ENCODE measurements at places on chromosomes 5 and 9.

DNA sequence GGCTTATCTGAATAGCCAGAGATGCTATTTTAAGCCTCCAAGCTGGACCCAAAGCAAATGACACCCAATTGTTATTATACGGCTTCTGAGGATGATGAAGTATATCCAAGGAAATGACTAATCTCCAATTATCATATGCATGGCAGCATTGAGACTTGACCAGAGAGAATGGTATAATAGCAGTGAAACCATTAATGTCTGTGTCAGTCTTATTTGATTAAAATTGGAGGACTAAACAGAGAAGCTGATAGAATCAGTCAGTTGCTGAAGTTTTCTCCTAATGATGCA, 200.5 kb downstream of the EFNA5 start:
- no peak for DNase-seq

- no peak for DNase-seq
These were observed 26.8 kb upstream of the STXBP1 start for GRCh38 chr9:127585161-127585819.

- no peak for DNase-seq
These were observed 60.2 kb upstream of the UBTD2 start for GRCh38 chr5:172343741-172344140.

DNA sequence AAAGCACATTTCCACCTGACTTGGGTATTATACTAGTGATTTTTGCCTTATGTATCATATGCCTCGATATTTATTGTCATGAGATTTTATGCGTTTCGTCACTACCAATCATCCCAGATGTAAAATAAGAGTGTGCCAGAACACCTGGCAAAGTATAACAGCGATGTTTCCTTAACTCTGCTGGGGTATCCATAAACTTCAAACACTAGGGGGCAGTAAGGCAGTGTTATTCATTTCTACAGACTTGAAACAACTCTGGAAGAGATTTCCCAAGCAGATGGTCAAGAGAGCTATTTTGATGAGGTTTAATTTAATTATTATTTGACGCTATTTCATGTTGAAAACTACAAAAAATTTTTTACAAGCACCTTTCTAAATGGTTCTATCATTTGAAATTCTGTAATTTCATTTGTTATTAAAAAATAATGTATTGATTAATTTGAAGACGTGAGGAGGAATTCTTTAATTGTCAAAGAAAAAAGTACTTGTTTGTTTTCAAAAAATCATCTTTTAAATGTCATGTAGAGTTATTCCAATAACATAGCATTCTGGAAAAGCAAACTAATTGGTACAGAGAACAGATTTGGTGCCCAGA, 388.5 kb upstream of the CTNND2 start:
- no peak for DNase-seq

DNA sequence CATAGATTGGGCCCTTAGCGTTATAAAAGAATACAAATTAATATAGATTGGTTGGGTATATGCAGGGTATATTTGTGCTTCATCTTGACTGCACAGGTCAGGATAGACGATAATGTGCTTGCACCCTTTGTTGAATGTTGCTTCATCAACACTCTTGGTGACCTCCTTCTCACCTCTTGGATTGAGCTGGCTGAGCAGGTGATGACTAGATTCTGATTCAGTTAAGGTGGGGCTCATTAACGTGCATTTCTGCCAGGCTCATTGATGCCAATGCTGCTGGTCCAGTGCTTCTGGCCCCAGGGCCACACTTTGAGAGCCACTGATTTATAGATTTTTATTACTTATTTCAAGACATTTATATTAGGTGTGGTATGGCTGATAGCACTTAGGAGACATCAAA, 27.7 kb downstream of the PCSK5 start:
- DNase-seq = no peak

- DNase-seq = no peak
These were observed 229.4 kb downstream of the CDK5RAP2 start for GRCh38 chr9:120350596-120350995.

GRCh38 chr9:122346478-122347347, 24.1 kb upstream of the PTGS1 start:
- DNase-seq = no peak

DNA sequence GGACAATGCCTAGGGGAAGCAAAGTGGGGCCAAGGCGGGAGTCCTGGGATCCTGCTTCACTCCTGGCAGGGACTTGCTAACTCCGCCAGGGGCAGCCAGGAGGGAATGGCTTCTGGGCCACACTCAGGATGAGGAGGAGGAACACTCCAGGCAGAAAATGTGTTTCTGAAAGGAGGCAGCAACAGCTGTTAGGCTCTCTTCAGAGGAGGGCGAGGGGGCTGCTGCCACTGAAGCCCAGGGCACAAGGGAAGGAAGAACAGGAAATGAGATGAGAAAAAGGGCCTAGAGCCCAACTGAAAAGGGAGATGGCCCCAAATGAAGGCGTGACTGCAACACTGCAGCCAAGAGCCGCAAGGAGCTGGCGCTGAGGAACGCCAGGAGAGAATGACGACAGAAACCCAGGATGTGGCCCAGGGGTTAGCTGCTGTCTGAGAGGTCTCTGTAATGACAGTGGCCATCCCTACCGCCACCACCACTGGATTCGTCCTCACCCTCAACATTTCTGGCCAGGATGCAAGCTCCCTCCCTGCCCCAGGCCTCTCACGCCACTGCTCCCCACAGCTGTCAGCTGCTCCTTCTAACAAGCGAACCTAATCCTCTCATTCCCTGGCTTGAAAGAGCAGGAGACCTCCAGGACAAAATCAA, 15.8 kb downstream of the PSMB7 start:
- DNase-seq = no peak

- no peak for DNase-seq
These were observed 81.5 kb downstream of the PRKACG start for GRCh38 chr9:68932458-68932857.

GRCh38 chr9:124843456-124844034, 9.7 kb upstream of the WDR38 start:
- no peak for DNase-seq

GRCh38 chr5:115418788-115419187, 122.3 kb upstream of the CCDC112 start:
- DNase-seq = no peak

- no peak for DNase-seq
These were observed 55.2 kb downstream of the NMUR2 start for GRCh38 chr5:152349683-152350526.

GRCh38 chr9:86974421-86974820, 27.1 kb upstream of the GAS1 start:
- DNase-seq = no peak

DNA sequence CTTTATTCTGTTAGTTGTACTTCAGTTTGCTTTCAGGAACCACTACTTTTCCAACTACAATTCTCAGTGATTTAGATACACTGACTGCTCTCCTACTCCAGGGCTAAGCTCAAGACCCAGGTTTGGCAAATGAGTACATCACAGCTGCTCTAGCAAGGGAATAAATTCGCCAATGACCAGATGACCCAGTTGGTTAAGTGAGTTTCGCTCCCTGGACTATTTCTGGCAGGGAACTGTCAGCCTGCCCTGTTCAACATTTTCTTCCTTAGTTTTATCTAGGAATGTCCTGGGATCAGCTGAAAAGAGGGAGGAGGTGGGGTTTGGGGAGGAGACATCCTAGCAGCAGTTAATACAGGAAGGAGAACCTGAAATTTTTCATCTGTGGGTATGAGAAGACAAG, 6.4 kb upstream of the STARD4 start:
- no peak for DNase-seq

- DNase-seq = no peak
These were observed 64.1 kb downstream of the SEMA6A start for GRCh38 chr5:116510517-116510916.

DNA sequence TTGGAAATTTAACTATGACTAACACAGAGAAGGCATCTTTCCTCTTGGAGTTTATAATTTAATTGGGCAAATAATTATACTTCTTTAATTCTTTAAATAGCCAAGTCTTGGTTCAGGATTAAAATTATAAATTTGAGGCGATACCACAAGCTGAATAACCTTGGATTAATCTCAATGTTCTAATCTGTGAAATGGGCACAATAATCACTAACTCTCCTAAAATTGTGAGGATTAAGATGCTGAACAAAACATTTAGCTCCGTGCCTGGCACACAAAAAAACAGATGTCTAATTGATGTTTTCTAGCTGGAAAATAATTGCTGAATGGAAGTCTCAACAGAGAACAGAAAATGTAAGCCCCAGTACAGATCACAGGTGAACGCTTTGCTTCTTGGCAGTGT, 69.7 kb upstream of the TRIM32 start:
- no peak for DNase-seq

GRCh38 chr5:128290152-128290858, 206.7 kb downstream of the SLC12A2 start:
- no peak for DNase-seq

DNA sequence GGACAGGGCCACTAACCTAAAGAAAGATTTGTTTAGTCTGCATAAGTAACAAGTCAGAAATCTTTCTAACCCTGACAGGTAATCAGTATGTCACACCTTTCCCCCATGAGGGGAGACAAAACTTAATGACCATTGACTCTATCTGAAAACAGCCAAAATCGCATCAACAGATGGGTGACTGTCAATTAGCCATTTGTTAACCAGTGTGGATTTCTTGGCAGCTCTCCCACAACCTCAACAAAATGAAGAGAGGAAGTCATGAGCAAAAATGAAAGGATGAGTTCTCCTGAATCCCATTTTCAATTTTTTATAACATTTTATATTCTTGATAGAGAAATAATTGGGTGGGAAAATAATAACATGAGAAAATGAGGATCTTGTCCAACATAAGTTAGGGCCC, 84.6 kb upstream of the SNX2 start:
- no peak for DNase-seq

GRCh38 chr5:396531-396961, 46.4 kb upstream of the EXOC3 start:
- DNase-seq = no peak

DNA sequence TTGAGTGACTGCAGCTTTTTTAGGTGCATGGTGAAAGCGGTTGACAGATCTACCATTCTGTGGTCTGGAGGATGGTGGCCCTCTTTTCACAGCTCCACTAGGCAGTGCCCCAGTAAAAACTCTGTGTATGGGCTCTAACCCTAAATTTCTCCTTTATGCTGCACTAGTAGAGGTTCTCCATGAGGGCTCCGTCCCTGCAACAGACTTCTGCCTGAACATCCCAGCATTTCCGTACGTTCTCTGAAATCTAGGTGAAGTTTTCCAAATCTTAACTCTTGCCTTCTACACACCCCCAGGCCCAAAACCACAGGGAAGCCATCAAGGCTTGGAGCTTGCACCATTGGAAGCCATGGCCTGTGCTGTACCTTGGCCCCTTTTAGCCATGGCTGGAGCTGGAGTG, 1898.1 kb upstream of the NUDT12 start:
- no peak for DNase-seq

- DNase-seq = no peak
These were observed 46.9 kb upstream of the GAS1 start for GRCh38 chr9:86994231-86994630.

GRCh38 chr9:34485822-34486221, 27.2 kb downstream of the DNAI1 start:
- DNase-seq = no peak

GRCh38 chr9:3479514-3480352, 46.1 kb downstream of the RFX3 start:
- no peak for DNase-seq

- DNase-seq = no peak
These were observed 37.8 kb upstream of the ATP6V1G1 start for GRCh38 chr9:114549697-114550330.

Data from stimulated activated CD4-positive, alpha-beta T cell treated with anti-CD3 and anti-CD28 coated beads, TNF-alpha, amount 100 ng/mL, for 24 hours (primary cell).